H1 (cell line): ENCODE measurements at places on chromosomes 3 and 15. TPM values are rescaled to one million over a fixed set of nuclear protein-coding genes. Genes with fewer than 3 reads are reported as not detected.

GRCh38 chr3:51390246-51391074, 625 bp upstream of the RBM15B start:
- no peak for DNase-seq

DNA sequence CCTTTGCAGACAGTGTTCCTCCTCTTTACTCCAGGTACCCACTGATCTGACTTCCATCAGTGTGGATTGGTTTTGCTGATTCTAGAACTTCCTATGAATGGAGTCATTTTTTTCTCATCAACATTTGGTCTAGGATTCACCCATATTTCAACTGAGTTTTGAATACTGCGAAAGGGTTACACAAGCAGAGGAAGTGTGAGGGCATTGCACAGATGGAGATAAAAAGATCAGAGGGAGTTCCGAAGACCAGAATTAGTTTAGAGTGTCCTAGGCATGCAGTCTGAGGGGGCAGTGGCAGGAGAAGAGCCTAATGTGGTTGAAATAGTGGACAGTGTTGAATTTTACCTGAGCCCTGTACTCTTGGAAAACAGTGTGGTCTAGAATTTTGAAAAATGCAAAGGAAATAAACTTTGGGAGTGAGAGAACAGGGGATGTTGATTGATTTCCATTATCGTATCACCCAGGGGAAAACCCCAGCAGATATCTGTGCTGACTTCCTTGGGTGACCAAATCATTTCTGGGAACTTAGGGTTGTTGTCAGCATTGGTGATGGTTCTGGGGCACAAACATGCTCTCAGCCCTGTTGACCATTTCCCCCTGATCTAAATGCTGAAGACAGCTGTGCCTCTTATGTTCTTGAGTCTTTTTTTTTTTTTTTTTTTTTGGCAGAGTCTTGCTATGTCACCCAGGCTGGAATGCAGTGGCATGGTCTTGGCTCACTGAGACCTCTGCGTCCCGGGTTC, 327.4 kb upstream of the LRRFIP2 start:
- DNase-seq = no peak

DNA sequence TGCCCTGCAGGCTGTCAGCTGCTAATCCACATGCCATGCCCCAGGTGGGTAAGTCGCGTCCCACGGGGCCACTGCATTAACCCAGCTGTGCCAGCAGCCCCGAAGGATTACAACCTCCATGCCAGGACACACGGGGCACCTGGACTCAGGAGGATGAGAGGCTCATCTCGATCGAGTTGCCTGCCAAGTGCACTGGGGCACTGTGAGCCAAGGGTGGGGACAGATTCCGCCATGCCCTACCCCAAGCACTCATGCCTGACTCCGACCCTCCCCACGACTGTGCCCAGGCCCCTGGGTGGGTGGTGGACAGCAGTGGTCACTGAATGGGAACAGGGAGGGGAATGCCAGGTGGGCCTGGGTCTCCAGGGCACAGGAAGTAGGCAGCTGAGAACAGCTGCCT, 20.7 kb upstream of the SNRPA1 start:
- DNase-seq = peak; percentile 31

- DNase-seq = peak; percentile 95
Observed at GRCh38 chr15:64807751-64808222, 17.7 kb downstream of the PIF1 start.

DNA sequence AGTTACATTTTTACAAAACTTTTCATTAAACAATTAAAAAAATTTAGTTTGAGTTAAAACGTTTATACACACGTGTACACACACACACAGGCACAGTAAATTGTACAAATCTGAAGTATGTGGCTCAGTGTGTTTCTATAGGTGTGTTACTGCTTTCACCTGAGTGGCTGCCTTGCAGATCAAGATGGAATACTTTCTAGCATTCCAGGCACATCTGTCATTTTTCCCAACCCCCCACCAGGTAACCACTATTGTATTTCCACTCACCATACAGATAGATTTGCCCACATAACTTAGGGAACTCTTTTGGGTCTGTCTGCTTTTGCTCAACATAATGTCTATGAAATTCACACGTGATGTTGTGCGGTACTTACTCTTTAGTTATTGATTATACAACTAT, 141.1 kb downstream of the PTPRG start:
- DNase-seq = no peak

GRCh38 chr3:119635719-119636118, 24.7 kb downstream of the POPDC2 start:
- no peak for DNase-seq

The IL17RD gene
- total RNA-seq = 41.3 and 48.9 TPM in 2 replicates

- DNase-seq = no peak
Observed at GRCh38 chr3:45881078-45882022, 5.0 kb upstream of the CCR9 start.

- no peak for DNase-seq
Observed at GRCh38 chr3:18425641-18426257, 610 bp upstream of the SATB1 start.

- no peak for DNase-seq
Observed at GRCh38 chr3:74582982-74583381, 31.5 kb downstream of the CNTN3 start.

- no peak for DNase-seq
Observed at GRCh38 chr3:188889054-188889491, 282.7 kb upstream of the TPRG1 start.

DNA sequence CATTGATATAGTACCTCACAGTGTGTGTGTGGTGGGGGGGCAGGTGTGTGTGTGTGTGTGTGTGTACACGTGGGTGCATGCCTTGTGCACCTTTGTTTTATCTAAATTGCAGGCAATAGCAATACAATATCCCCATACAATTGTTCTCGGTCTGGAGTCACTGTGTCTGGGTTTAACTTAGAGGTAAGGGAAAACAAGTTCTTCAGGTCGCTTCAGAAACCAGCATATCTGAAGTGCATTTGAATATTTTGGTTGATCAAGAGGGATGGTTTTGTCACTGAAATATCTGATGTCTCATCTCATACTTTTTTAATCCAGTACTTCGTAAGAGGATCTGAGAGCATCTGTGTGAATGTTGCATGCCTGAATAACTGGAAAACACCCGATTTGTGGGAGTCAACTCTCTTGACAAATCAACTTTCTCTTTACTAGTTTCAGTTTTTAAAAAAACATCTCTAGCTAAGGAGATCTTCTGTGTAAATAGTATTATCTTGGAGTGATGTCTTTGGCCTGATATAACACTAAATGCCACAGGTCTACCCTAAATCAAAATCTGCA, 206.8 kb upstream of the NR2F2 start:
- no peak for DNase-seq

The ERC2 gene
- 20.9 and 22.8 TPM in 2 replicates for total RNA-seq

The SLC2A2 gene
- not detected in 2 replicates for total RNA-seq

DNA sequence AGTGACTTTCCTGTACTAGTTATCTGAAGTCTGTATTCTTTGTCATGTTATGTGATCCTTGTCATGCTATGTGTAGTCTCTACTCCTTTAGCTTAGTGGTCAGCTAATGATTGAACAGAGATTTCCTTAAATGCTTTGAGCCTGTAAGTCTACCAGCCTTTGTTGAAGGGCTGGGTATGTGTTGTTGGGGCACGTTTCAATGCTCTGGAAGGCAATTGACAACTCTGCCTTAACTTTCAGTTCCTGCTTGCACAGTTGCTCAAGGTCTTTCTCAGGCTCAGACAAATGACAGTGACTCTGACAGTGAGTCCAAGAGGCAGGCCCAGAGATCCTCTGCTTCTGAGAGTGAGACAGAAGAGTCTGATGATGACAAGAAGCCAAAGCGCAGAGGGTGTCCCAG, 89.3 kb downstream of the CHD2 start:
- DNase-seq = no peak

DNA sequence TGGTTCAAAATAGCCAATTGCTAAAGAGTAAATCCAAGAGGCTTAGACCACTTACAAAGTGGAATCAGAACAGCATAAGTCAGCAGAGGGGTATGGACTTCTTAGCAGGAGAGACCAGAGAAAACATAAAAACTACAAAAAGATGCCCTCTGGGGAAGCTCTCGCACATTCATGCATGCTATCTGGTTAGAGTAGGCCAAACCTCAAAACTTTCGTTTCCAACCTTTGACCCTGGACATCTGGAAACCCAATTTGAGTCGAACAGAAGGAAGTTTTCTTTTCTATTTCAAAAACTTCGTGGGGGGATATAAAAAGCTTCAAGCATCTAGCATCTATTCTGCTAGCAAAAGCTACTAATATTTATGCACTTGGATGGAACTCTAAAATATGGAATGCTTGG, 523.9 kb upstream of the AGTR1 start:
- DNase-seq = no peak

GRCh38 chr3:196463478-196463756, 31.2 kb upstream of the UBXN7 start:
- no peak for DNase-seq

The COL6A5 gene
- 0.06 TPM in 1 of 2 replicates, not detected in the other for total RNA-seq

- no peak for DNase-seq
Observed at GRCh38 chr15:79522656-79523055, 90.5 kb downstream of the MINAR1 start.

DNA sequence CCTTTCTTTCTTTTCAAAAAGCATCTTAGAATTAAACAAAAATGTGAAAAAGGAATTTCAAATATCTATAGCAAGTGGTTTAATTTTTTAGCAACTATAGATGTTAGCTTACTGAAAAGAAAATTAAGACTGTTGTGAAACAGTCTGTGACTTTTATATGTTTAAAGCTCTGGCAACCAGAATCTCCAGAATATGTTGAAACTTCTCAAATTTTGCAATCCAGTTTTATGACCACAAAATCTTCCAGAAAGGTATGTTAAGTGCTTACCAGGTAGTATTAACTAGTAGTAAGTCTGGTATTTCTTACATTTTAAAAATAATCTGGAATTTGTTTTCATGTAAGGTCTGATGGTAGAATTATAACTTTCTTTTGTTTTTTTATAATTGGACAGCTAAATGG, 235.0 kb downstream of the SLC9A9 start:
- DNase-seq = no peak

The SLC6A1 gene
- total RNA-seq = 0.30 and 0.31 TPM in 2 replicates

The SCAMP5 gene
- total RNA-seq = 51.8 and 55.4 TPM in 2 replicates

GRCh38 chr3:153078826-153079225, 83.2 kb upstream of the RAP2B start:
- no peak for DNase-seq

The CYP11A1 gene
- total RNA-seq = 1.9 and 3.3 TPM in 2 replicates

DNA sequence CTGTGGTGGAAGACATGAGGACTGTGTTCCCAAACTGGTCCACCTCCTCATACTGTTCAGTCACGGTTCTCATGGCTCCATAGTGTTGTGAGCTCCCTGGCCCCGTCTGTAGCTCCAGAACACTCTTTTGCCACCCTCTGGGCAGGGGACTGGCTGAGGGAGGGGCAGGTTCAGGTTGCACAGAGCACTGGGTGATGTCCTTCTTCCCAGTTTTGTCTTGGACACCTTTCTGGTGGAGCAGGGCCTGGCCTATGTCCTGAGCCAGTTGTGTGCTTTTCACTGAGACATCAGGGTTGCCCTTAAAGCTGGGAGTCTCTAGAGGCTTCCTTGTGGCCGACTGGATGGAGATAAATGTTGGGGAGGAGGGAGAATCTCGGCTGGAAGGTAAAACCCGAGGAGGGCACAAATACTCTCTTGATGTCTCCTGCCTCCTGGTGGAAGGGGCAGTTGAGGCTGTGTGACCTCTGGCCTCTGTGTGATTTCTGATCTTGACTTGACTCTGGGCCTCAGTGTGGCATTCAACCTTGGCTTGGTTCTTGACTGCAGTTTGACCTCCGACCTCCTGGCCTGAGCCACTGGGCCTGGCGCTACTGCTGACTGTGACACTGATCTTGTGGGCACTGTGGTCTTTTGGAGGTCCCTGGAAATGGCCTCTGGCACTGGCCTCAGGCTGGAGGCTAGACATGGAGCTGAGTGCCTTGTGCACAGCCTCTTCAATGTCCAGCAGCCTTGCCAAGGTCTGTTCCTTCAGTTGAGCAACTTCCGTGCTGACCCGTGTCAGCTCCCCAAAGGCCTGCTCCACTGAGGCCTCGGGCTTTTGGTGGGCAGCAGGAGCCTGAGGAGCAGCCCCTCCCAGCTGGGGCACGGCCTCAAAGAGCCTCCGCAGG, 8.1 kb downstream of the XIRP1 start:
- DNase-seq = no peak

The UBAP1L gene
- total RNA-seq = 1.3 and 1.7 TPM in 2 replicates

DNA sequence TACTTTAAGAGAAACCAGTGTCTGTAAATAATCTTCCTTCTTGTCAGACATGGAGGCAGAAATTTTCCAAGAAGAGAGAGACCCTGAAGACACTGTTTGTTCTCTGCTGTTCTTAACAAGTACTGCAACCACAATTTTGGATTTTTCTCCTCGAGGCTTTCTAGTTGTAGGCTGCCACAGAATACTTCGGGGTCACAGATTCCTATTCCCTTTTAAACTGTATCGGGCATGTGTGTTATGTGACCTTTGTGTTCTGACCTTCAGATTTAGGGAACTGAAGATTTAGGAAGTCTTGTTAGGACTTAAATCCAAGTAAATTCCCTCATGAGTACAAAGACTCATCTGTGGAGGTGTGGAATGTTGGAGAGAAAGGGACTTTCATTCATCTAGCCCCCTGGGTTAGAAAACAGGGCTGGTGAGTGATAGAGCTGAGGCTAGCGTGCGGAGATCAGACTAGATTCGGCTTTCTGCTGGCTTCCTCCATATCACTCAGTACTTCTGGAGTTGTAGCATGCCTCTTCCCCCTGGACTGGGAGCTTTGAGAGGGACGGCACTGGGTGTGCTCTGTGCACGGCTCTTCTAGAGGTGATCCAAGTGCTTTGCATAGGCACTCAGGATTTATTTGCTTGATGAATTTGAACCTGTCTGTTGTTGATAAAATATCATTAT, 237.0 kb downstream of the LPP start:
- no peak for DNase-seq

DNA sequence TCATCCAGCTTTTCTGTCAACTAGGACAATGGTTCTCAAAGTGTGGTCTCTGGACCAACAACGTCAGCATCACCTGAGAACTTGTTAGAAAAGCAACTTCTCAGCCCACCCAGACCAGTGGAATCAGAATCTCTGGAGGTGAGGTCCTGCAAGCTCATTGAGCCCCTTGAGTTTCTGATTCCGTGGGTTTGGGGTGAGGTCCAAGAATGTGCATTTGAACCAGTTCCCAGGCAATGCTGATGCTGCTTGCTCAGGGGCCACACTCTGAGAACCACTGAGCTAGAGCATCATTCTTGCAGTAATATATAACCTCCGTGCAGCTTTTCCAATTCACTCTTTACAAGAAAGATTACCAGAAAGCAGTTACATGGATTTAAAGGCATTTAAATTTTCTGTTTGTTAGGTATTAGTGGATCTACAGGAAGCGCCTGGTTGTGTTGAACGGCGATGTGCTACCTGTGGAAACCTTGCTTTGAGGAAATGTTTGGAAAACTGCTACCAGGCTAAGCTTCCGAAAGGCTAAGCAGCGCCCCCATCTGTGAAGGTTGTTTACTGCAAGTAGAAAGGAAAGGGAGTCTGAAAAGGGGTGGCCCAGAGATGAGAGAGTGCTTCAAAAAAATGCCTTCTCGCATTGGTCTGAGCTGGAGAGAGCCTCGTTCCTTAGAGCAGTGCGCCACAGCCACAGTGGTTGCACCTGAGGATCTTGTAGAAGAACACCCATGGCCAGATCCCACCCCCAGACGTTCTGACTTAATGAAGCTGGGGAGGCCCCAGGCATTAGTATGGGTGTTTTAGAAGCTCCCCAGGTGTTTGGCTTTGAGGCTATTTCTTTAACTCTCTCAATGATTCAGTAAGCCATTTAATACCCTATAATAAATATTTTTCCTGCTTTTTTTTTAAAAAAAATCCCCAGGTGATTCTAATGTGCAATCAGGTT, 50.0 kb downstream of the RLBP1 start:
- peak; percentile 44 for DNase-seq
